Right ventricle myocardium superior (tissue), 1 donor: ENCODE measurements at places on chromosomes 16 and 17. TPM values are rescaled to one million over a fixed set of nuclear protein-coding genes. Genes with fewer than 3 reads are reported as not detected.
A peak's percentile ranks its signal among the peaks of the same experiment; 100 is the strongest.

Gene FBXL16
- not detected for total RNA-seq

Gene HOXB1
- not detected for total RNA-seq

Gene MARVELD3
- not detected for total RNA-seq

Gene ADAT1
- total RNA-seq = 19.3 TPM

Gene CX3CL1
- 11.6 TPM for total RNA-seq

Gene MT1A
- 2.3 TPM for total RNA-seq

Gene JUP
- 195 TPM for total RNA-seq

Gene EFCAB5
- not detected for total RNA-seq

Gene SLC35G6
- not detected for total RNA-seq

Gene AGRP
- not detected for total RNA-seq

Gene ASB16
- 14.8 TPM for total RNA-seq

DNA sequence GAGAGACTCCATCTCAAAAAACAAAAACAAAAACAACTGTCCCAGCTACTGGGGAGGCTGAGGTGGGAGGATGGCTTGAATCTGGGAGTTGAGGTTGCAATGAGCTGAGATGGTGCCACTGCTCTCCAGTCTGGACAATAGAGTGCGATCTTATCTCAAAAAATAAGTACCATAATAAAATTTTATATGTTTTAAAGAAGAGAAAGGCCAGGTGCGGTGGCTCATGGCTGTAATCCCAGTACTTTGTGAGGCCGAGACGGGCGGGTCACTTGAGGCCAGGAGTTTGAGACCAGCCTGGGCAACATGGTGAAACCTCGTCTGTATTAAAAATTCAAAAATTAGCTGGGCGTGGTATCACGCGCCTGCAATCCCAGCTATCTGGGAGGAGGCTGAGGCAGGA lies 11.4 kb downstream of the RPUSD1 start:
- no peak for DNase-seq

DNA sequence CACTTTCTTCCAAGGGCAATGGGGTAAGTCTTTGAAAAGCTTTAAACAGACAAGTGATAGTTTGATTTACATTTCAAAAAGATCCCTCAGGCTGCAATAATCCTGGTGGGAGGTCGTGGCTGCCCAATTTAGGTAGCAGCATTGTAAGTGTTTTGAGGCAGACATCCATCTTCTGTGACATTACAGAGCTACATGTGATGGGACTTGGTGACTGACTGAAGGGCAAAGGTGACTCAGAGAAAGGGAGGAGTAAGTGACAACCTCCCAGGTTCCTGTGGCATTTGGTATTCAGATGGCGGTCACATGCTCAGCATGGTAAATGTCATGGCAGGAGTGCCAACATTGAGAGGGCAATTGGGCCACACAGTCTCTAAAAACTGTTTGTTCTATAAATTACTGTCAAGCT lies 26.5 kb downstream of the STAT3 start:
- no peak for DNase-seq

GRCh38 chr16:81424771-81425170 lies 19.8 kb upstream of the CMIP start:
- DNase-seq = no peak

GRCh38 chr17:1490643-1491442 lies 1.6 kb downstream of the MYO1C start:
- peak; percentile 89 for DNase-seq

DNA sequence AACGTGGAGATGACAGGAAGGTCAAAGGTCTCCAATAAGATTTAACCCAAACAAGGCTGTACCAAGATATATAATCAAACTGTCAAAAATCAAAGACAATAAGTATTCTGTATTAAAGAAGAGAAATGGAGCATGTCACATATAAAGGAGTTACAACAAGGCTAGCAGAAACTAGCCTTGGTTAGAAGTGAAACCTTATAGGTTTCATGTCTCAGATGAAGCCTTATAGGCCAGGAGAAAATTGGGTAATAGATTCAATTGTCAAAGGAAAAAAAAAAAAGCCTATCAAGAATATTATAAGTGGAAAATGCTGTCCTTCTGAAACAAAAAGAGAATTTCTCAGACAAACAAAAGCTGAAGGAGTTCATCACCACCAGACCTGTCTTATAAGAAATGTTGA lies 419.4 kb downstream of the CDH11 start:
- DNase-seq = no peak

GRCh38 chr17:81987161-81987770 lies 9.8 kb downstream of the ASPSCR1 start:
- no peak for DNase-seq

- peak; percentile 65 for DNase-seq
Measured at GRCh38 chr17:82217120-82217529, 4.5 kb upstream of the CCDC57 start.

DNA sequence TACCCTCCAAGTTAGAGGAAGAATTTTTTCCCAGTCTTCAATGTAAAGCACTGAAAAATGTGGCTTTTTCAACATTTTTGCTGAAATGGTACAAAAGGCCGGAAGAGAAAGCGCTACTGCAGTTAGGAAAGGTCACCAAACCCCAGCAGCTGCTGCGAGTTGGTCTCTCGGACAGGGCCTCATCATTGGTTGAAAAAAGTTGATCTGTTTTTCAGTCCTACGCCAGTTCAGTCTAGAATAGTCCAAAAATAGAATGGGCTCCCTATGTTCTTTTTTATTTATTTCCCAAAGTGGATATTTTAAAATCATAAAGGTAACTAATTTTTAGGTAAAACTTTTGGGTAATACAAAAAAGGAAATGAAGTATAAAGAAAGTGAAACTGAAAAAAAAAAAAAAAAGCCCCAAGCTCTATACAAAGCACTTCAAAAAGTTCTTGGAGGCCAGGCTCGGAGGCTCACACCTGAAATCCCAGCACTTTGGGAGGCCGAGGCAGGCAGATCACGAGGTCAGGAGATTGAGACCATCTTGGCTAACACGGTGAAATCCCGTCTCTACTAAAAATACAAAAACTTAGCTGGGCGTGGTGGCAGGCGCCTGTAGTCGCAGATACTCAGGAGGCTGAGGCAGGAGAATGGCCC lies 17.4 kb downstream of the ADAP2 start:
- DNase-seq = no peak

- no peak for DNase-seq
Measured at GRCh38 chr17:48915459-48916282, 7.5 kb downstream of the UBE2Z start.

GRCh38 chr17:44354582-44355561 lies 8.8 kb downstream of the FAM171A2 start:
- DNase-seq = peak; percentile 68

DNA sequence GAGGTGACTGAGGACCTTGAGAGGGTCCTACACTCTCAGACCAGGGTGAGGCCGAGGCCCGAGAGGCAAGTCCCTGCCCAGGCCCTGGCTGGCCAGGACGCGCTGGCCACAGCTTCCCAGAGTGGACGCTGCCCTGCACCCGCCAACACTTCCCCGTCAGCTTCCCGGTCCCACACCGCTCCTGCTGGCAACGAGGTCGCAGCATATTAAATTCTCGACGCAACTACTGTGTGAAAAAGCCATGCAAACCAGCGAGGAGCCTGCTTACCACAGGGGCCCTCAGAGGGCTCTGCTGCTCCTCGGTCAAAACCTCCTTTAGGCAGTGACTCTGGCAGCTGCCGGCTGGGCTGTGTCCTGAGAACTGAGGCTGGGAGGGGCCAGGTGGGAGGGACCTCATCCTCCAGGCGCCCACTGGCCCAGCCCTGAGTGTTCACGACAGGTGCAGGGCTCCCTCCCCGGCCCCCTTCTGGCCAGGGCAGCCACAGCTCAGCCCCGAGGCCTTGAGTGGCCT lies 2.1 kb upstream of the TEX19 start:
- DNase-seq = no peak

- peak; percentile 73 for DNase-seq
Measured at GRCh38 chr17:82241926-82242697, 13.3 kb downstream of the SLC16A3 start.
